ENCODE measurements at places on chromosomes 11 and 22. TPM values are rescaled to one million over a fixed set of nuclear protein-coding genes. Genes with fewer than 3 reads are reported as not detected.

GRCh38 chr11:130522284-130522961 is 74.0 kb downstream of the ADAMTS15 start:
- DNase-seq: no peak
- H3K4me3 ChIP-seq: no peak overlapping the region
- no peaks in the 10 kb centered on the region for H3K4me1 ChIP-seq
- H3K27me3 ChIP-seq: peaks cover 2% of the 10 kb centered on the region
- H3K36me3 ChIP-seq: no peaks in the 10 kb centered on the region

GRCh38 chr11:103202048-103202651 is 92.9 kb downstream of the DYNC2H1 start:
- H3K27ac ChIP-seq: no peak overlapping the region
- no peak for DNase-seq
- no peaks in the 10 kb centered on the region for H3K36me3 ChIP-seq
- H3K27me3 ChIP-seq: no peaks in the 10 kb centered on the region

- no peak for DNase-seq
- peaks cover 39% of the 10 kb centered on the region for H3K4me1 ChIP-seq
- peak overlapping the region; percentile 54 for H3K27ac ChIP-seq
- peaks cover 4% of the 10 kb centered on the region for H3K36me3 ChIP-seq
- H3K4me3 ChIP-seq: peak overlapping the region; percentile 28
Measured at GRCh38 chr11:119065369-119065768, 2.2 kb upstream of the VPS11 start.

DNA sequence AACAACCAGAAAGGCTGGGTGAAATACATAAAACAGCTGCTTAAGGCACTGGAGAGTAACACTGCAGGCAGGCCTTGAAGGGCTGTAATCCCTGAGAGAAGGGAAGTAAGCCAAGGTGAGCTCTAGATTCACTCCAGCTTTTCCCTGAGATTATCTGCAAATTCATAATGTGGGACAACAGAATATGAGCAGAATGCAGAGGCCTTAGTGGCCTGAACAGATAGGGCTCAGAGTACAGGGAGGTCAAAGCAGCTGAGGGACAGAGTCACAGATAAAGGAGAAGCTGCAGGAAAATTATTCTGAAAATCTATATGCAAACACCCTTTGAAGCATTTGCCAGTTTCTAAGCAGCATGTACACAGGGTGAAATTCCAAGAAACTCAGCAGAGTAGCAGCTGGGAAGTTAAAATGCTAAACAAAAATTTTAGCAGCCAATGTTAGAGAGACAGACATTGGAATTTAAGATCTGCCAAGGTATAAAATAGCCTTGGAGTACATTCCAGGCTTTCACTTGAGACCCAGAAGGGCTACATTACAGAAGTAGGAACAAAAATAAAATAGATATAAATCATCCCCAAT is 48.1 kb upstream of the CWF19L2 start:
- peaks cover 34% of the 10 kb centered on the region for H3K36me3 ChIP-seq
- no peaks in the 10 kb centered on the region for H3K4me1 ChIP-seq
- H3K4me3 ChIP-seq: no peak overlapping the region
- no peak overlapping the region for H3K27ac ChIP-seq
- DNase-seq: no peak

- no peak overlapping the region for H3K27ac ChIP-seq
- H3K4me3 ChIP-seq: no peak overlapping the region
- peaks cover 8% of the 10 kb centered on the region for H3K4me1 ChIP-seq
- no peaks in the 10 kb centered on the region for H3K27me3 ChIP-seq
- H3K36me3 ChIP-seq: no peaks in the 10 kb centered on the region
- no peak for DNase-seq
Measured at GRCh38 chr11:24298146-24298545, 198.7 kb upstream of the LUZP2 start.

DNA sequence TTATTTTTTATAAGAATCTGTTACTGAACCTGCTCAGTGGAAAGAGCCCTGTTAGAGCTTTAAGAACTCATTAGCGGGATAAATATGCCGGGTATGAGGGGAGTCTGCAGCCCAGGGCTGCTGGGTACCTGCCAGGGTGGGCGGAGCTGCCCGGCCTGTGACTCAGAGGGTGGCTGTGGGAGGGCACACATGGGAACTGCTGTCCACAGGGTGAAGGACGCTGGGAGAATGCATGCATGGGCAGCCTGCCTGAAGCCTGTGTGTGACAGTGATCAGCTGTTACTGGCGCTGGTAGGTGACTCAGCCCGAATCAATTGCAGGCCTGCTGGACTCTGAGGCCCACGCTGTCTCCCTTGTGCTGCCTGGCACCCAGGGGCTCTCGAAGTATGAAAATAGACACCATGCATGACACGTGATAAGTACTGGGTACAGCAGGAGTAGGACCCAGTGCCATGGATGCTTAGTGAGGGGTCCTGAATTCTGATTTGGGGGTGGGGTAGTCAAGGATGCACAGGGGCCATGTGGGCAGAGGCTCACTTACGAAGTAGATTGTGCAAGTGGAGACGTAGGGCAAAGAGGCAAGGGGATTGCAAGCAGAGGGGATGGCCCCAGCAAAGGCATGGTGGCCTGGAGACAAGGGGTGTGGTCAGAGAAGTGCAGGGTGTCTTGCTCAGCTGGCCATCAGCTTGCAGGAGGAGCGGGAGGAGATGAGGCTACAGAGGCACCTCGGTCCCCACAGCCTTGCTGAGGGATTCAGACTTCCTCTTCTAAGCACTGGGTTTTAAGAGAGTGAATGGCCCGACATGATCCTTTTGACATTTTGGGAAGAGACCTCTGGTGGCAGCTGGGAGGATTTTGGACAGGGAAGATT is 36.5 kb downstream of the GRIK4 start:
- H3K4me3 ChIP-seq: no peak overlapping the region
- H3K36me3 ChIP-seq: no peaks in the 10 kb centered on the region
- DNase-seq: no peak
- H3K27ac ChIP-seq: no peak overlapping the region
- peaks cover 29% of the 10 kb centered on the region for H3K4me1 ChIP-seq

SEZ6L gene
- not detected for total RNA-seq

LMNTD2 gene
- total RNA-seq: 1.1 TPM

TESMIN gene
- 0.98 TPM for total RNA-seq
